ENCODE measurements at places on chromosomes 3 and 15.

- DNase-seq = no peak
These were observed 7.8 kb upstream of the WNT7A start for GRCh38 chr3:13887495-13888300.

- no peak for DNase-seq
These were observed 4.6 kb upstream of the TMEM44 start for GRCh38 chr3:194637541-194638400.

GRCh38 chr3:10889206-10889960 lies 73.4 kb downstream of the SLC6A11 start:
- no peak for DNase-seq

DNA sequence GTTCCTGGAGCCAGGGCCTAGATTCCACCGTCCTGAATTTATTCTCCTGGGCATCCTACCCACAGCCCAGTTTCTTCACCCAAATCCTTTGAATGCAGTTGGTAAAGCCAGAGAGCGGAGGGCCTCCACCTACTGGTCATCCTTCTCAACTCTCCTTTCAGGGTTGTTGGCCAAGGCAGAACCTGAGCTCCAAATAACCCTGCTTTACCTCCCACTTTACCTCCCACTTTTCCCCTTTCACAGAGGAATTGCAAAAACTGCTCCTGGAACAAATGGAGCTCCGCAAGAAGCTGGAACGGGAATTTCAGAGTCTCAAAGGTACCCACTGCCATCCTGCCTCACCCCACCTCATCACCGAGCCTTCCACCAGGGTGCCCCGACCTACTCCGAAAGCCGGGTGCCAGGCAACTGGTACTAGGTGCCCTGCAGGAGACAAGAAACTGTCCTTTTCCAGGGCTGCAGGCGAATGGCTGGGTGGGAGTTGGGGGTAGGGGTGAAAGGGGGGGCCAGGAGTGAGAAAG lies 6.8 kb downstream of the SKOR1 start:
- no peak for DNase-seq

- no peak for DNase-seq
These were observed 6.7 kb downstream of the SPPL2A start for GRCh38 chr15:50758712-50759205.

GRCh38 chr15:77119446-77119845 lies 48.5 kb upstream of the TSPAN3 start:
- no peak for DNase-seq

- no peak for DNase-seq
These were observed 30.5 kb downstream of the GPR176 start for GRCh38 chr15:39889601-39890000.

- no peak for DNase-seq
These were observed 94.7 kb downstream of the PDZRN3 start for GRCh38 chr3:73530022-73530396.

- DNase-seq = no peak
These were observed 574.4 kb upstream of the SUCLG2 start for GRCh38 chr3:68228856-68229255.

- no peak for DNase-seq
These were observed 256.0 kb upstream of the CBLB start for GRCh38 chr3:106124818-106125217.

DNA sequence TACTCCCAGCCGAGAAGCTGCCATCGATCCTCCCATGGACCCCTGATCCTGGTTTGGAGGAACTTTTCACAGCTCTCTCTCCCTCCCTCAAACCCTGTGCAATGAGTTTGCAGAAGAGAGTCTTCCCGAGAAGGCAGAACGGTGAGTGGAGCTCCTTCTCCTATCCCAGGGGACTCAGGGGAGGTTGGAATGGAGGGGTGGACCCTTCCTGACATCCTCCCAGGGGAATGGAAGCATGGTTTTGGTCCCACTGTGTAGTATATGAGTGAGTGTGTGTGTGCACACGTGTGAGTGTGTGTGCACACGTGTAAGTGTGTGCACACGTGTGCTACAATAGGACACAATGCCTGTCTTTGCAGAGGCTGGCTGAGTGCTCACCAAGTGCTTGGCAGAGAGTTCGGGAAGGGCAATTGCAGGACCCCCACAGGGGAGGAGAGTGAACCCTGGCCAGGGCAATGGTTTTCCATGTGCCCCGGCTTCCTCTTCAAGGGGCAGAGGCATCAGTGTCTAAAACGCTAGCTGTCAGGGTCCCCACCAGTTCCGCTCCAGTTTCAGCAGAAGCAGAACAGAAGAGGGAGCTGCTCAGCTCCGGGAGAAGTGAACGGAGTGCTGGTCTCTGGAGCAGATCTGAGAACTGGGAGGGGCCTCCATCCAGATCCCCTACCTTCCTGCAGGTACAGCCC lies 13.8 kb upstream of the IL16 start:
- no peak for DNase-seq

DNA sequence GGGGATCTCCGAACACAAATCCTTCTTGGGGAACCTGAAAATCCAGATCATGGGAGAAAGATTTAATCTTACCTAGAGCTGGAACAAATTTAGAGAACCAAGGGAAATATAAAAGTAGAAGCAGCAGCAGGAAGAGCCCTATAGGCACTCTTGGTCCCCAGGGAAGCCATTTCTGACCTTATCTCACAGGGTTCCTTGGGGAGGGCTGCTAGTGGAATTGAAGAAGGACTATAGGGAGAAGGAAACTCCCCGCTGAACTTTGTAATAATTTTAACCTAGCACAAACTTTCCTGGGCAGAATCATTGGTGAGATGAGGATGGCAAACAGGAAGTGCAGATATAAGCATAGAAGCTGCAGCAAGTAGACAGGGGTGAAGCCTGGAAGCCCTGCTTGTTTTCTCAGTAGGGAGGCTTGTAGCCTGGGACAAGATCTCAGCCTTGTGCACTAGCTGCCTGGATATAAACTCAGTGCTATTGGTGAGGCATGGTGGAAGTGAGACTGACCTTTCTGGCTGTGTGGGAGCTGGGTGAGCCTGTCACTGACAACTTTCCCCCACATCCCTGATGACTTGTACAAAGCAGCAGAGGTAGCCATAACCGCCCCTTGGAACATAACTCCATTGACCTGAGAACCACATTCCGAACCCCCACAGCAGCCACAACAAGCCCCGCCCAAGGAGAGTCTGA lies 343.0 kb upstream of the TGFBR2 start:
- no peak for DNase-seq

- no peak for DNase-seq
These were observed 12.4 kb upstream of the ATP10A start for GRCh38 chr15:25875566-25875965.

- DNase-seq = no peak
These were observed 44.1 kb upstream of the TFG start for GRCh38 chr3:100665230-100665629.

GRCh38 chr15:95709959-95710695 lies 620.4 kb upstream of the NR2F2 start:
- no peak for DNase-seq

DNA sequence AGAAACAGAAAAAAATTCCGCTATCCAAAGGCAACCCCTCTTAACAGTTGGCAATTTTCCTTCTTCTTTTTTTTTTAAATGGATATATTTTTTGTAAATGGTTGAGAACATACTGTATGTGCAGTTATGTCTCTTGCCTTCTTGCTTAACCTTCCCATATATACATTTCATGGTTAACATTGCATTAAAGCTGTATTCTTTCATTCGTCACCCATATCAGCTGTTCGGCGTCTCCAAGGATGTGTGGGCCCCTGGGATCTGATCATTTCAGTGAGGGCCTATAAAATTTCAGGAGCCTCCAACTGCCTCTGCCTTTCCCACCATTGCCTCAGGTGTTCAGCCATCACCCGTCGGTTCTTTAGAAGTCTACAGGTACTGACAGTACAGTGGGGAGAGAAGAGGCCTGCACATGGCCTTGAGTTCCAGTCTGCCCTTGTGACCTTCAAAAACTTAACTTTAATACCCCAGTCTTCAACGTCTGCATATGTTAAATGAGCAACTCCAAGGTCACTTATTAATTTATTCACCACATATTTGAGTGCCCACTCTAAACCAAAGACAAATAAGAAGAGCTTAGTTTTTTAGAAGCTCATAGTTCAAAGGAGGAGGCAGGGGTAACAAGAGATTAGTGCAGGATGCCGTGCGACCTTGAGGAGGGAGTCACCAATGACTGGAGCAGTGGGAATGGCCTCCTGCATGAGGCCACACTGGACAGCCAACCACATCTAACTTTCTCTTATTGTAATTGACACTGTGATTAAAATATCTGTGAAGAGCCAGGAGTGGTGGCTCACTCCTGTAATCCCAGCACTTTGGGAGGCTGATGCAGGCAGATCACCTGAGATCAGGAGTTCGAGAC lies 6.9 kb downstream of the ST6GAL1 start:
- DNase-seq = no peak

- DNase-seq = no peak
These were observed 1135.7 kb downstream of the IGSF11 start for GRCh38 chr3:117898722-117899522.

DNA sequence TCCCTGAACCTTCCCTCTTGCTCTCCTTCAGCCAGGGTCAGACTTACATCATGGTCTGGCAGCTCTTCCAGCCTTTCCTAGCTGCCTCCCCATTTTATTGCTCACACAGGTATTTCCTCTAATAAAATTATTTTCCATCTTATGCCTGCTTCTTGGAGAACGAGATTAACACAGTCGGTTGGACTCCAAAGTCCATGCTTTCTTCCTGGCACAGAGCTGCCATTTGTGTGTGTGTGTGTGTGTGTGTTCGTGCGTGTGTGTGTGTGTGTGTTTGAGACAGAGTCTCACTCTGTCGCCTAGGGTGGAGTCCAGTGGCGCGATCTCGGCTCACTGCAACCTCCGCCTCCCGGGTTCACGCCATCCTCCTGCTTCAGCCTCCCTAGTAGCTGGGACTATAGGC lies 15.5 kb downstream of the FSD2 start:
- no peak for DNase-seq

- DNase-seq = no peak
These were observed 46.2 kb downstream of the CMTM7 start for GRCh38 chr3:32437896-32438295.

DNA sequence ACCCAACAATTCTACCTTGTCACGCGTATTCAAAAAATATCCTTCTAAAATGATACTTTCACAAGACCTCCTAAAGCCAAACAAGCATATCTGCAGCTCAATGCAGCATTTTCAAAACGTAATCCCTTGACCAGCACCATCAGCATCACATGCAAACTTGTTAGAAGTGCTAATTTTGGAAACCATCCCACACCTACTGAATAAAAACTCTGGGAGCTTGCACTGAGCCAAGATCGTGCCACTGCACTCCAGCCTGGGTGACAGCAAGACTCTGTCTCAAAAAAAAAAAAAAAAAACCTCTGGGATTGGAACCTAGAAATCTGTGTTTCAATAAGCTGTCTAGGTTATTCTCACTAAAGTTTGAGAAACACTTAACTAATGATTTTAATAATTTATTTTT lies 223.3 kb upstream of the CCDC54 start:
- no peak for DNase-seq

DNA sequence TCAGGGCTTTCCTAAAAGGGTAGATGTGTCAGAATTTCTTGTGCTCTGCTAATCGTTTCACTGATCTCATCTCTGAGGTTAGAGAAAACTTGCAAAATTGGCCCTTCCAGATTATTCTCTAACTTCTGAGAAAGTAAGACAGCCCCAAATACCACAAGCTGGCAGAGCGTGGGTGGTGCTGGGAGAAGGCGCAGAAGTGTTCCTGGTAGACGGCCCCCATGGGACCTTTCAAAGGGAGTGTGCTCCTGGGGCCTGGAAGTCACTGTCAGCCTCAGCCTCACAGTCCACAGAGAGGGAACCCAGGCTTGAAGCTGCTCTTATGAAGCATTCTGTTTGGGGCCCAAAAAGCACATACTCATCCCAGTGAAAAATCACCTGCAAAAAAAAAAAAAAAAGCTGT lies 86.5 kb upstream of the PFN2 start:
- DNase-seq = no peak

GRCh38 chr3:43951813-43952212 lies 261.1 kb downstream of the ABHD5 start:
- DNase-seq = no peak

GRCh38 chr15:87623832-87624231 lies 632.7 kb downstream of the NTRK3 start:
- DNase-seq = no peak

- DNase-seq = peak; percentile 22
These were observed 141.0 kb upstream of the MYRIP start for GRCh38 chr3:39668420-39668819.

DNA sequence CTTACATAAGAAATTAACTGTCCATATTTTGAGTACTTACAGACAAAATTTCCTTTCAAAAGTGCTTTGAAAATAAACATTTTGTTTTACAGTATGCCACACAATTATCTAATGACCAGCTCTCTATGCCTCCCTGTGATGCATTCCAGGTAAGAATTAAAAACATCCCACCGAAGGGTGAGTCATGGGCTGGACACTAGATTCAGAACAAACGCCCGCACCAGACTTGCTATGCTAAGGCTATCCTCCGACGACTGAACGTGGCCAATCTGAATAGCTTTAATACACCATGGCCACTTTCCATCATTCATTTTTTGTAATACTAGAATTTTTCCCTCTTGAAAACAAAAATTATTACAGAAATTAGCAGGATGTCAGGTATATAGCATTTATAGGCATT lies 139.8 kb upstream of the TNIK start:
- DNase-seq = no peak

DNA sequence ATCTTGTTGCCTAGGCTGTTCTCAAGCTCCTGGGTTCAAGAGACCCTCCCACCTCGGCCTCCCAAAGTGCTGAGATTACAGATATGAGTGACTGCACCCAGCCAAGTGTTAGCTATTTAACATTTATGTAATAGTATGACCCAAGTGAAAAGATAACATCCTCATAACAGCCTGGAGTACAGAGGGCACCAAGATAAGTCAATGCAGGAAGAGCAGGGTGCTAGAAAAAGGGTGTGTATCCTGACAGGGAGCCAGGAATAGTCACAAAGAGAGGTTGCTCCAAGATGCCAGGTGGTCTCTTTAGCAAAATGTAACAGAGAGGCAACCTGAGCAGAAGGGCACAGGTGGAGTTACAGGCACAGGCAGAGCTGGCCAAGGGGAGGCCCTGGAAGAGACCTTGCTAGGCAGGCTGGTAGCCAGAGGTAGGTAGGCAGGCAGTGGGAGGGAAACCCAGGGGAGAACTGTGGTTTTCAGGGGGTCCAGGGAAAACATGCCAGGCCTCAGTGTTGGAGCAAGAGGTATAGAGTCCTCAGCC lies 277.4 kb downstream of the ERC2 start:
- DNase-seq = no peak

DNA sequence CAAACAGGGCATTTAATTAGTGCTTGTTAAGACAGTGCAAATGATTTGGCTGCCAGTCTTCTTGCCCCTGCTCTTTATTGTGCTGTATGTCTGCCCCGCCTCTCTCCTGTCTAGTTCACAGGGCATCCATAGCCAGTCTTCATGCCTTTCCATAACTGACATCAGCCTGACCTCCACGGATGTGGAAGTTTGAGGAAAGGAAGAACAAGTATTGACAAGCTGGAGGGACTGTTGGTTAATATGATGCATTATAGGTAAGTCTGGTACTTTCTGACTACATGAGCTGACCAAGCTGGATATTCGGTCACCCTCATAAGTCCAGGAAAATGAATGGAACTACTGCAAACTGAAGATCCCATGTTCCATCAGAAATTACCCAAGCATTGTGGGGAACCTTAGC lies 325.9 kb downstream of the TIGIT start:
- DNase-seq = no peak

- no peak for DNase-seq
These were observed 27.9 kb downstream of the AKAP13 start for GRCh38 chr15:85408270-85408746.

- no peak for DNase-seq
These were observed 355.7 kb upstream of the TBL1XR1 start for GRCh38 chr3:177553012-177553411.
